ENCODE measurements at places on chromosomes 4 and X.

DNA sequence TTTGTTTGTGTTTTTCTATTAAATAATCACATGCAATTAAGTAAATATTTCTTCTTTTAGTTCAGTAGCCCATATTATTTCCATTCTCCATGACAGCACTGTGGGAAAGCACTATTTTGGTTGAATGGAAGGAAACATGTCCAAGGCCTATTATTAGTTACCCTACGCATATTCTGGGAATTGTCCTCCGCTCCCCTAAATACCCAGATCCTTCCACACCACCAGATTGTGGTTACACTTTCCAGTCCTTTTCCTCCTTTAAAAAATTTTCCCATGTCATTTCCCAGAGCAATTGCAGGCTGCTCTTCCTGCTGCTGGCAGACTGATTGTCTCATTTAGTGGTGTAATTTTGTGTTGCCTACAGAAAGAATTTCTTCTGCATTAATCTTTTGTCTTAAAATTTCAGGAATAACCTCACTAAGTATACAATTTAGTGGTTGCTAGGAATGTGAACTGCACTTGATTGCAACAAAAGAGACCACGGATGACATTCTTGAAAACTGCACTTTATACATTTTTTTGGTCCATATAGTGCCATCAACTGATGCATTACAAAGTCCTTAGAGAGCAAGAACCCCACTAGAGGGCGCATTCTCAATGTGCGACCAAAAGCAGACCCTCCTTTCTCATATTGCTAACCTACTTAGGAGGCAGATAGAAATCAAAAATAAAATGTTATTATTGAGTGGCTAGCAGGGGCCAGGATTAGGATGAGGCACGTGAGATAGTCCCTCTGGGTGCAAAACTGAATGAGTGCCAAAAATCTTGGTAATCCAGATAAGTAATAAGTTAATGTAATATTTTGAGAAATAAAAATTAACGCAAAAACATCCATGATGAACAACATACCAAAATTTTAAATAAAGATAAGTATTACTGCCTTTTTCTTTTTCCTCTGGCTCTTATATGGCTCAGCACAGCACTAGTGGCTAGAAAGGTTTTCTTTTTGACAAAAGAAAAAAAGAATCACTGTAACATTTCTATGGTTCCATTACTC lies 98.8 kb upstream of the IQCM start:
- no peak for DNase-seq

DNA sequence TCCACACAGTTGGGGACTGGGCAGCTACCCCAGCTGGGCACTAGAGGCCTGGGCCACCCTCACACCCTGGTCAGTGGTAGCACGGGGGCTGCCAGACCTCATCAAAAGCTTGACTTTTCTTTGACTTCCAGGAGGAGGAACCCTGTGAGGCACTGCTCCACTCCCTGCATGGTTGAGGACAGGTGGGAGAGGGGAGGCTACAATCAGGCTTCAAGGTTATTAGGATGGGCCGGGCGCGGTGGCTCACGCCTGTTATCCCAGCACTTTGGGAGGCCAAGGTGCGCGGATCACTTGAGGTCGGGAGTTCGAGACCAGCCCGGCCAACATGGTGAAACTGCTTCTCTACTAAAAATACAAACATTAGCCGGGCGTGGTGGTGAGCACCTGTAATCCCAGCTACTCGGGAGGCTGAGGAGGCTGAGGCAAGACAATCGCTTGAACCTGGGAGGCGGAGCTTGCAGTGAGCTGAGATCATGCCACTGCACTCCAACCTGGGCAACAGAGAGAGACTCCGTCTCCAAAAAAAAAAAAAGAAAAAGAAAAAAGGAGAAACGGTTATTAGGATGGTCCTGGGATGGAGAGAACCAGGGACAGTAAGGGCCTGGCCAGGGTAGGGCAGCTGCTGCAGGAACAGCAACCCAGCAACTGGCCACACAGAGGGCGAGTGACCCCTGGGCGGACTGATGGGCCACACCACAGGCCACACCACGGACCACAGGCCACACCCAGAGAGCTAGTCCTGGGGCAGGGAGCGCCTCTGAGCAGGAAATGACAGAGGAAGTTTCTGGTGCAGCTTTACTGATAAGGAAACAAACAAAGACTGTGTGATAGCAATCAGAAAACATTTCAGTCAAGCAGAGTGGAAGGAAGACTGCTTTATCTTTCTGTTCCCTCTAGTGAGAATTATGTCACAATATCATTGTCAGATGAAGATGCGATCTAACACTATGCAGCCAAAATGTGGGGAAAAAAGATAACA lies 20.5 kb upstream of the OPN1LW start:
- DNase-seq: no peak

- no peak for DNase-seq
These were observed 82.4 kb downstream of the MTNR1A start for GRCh38 chr4:186472948-186473347.

DNA sequence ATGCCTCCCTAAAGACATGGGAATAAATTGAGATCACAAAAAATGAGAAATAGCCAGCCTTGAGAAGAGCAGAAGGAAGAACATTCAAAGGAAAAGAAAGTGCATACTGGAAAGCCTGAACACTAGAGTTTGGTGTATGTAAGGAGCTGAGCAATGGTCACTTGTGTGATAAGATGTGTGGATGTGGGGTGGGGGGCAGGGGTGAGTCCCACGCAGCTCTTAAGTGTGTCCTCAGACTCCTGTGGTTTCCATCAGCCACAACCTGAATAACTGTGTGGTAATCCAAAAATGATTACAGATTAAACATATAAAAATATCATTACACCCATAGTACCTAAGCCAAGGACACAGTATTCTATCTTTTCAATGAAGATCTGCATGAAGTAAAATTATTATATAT lies 59.9 kb downstream of the ELOVL6 start:
- DNase-seq: no peak

GRCh38 chr4:94519019-94519418 lies 67.3 kb downstream of the PDLIM5 start:
- no peak for DNase-seq

- DNase-seq: no peak
These were observed 3.1 kb upstream of the DHRSX start for GRCh38 chrX:2503591-2504500.

GRCh38 chrX:150377005-150377404 lies 13.9 kb downstream of the MAMLD1 start:
- DNase-seq: no peak

- DNase-seq: peak; percentile 52
These were observed at the start of gene RBM41 for GRCh38 chrX:107118322-107119147. Gene RBM41 (minus strand): TSS chrX:107118822. CDS start chrX:107118773, 49 bp downstream.

DNA sequence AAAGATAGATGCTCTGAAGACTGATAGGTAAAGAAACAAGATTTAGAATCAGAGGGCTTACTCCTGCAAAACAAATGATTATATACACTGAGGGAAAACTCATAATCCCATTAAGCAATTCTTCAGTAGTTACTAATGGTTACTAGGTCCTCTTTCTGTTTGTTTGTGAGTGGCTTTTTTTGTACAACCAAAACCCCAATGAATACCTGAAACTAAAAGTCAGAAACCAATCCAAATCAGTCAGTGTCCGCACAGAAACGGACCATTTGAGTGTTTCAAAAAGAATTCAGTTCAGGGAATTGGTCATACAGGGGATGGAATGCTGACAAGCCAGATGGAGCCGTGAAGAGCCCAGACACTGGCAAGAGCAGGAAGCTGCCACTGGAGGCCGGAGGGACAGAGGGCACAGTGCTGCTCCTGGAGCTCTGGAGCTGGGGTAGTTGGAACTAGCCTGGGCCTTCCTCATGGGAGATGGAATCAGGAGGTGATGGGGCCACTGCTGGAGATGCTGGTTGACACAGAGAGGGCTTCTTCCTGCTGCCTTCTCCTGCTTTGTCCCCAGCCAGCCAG lies 31.9 kb downstream of the SETD7 start:
- DNase-seq: no peak

GRCh38 chrX:38803588-38804431 lies 2.6 kb downstream of the MID1IP1 start:
- DNase-seq: peak; percentile 69

DNA sequence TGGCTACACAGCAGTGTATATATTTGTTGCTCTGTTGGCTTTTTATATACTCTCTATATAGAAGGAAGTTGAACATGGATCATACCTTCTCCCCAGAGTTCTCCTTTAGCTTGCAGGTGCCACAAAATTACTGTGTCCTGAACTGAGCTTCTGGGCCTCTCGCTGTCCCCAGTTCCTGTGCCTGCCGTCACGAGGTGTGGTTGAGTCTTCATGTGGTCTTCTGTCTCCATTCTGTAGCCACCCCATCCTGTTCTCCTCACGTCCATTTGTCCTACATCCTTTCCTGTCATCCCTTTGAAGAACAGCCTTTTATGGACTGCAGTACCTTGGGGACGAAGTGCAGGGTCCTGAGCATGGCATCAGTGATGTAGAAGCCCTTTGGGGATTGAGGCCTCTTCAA lies 14.5 kb downstream of the TMEM131L start:
- DNase-seq: no peak

Data from activated CD4-positive, CD25-positive, alpha-beta regulatory T cell treated with anti-CD3 and anti-CD28 coated beads, Interleukin-2, amount 50 U/mL, for 72 hours (primary cell).